ENCODE measurements at places on chromosomes 16 and 17.

DNA sequence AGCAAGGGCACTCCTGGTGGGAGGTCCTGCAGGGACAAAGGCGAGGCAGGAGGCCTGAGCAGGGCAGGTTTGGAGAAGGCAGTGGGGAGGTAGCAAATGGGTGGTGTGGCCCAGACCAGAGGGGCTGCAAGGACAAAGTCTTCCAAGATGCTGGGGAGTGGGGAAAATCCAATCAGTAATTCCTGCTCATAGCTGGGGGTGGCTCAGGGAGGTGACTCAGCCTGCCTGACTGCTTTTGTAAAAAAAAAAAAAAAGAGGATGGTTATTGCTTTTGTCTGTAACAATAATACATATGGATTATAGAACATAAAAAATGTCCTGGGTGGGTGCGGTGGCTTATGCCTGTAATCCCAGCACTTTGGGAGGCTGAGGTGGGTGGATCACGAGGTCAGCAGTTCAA lies 5.2 kb downstream of the IL34 start:
- DNase-seq = no peak

DNA sequence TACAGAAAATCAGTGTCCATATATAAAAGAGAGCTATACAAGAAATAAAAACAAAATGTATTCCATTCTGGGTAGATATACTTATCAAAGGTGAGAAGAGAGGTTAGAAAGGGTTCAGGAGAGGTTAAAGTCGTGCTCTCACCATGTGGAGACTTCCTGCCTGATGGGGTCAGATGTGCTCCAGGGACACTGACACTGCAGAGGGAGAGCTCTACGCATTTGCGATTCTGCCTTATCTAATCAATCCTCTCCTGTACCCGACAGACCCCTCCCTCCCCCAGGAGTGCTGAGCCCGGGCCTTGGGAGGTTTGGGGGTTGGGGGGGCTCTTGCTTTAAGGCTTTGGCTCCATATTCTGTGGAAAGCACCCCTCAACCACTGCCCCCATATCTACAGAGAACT lies 16.6 kb upstream of the SLC5A11 start:
- DNase-seq = no peak

- DNase-seq = no peak
These were observed 7.7 kb upstream of the TMEM92 start for GRCh38 chr17:50266384-50267073.

DNA sequence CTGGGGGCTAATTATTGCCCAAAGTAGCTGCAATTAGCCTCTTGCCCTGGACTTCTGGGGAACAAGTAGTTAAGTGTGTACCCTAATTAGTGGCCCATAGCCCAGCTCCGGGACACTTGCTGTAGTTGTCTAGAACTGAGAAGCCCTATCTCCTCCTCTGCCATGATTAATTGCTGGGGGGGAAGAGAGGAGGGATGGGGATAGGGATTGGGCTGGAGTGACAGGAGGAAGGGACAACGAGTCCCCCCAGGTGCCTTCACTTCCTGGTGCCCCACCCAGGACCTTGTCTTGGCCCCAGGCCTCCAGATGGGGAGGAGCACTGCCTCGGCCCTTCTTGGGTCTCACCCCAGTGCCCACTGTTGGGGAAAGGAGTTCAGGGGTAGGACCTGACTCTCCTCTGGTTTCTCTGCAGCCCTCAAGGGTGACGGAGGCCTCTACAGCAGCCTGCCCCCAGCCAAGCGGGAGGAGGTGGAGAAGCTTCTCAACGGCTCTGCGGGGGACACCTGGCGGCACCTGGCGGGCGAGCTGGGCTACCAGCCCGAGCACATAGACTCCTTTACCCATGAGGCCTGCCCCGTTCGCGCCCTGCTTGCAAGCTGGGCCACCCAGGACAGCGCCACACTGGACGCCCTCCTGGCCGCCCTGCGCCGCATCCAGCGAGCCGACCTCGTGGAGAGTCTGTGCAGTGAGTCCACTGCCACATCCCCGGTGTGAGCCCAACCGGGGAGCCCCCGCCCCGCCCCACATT lies 17.4 kb downstream of the NGFR start:
- DNase-seq = no peak

GRCh38 chr16:72064361-72064894 lies 1.4 kb downstream of the HPR start:
- DNase-seq = no peak

GRCh38 chr17:50015146-50015545 lies 20.1 kb upstream of the DLX3 start:
- no peak for DNase-seq

GRCh38 chr17:82052638-82053059 lies 951 bp downstream of the GPS1 start:
- no peak for DNase-seq

GRCh38 chr17:50328363-50329325 lies 17.3 kb upstream of the XYLT2 start:
- no peak for DNase-seq

DNA sequence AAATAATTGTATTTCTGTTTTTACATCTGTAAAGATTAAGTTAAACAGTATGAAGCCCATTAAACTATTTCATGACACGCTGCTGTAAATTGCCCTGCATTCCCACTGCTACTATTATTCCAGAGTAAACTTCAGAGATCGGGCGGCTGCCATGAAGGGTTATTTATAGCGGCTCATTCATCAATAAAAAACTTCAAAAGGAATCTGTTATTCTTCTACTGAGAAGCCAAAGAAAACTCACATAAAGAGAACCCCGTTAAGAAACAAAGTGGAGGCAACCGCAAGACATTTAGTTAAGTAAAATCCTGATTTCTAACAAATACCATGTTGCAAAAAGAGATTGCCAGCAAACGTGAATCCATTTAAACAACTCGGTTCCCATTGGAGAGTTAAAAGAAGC lies 16.4 kb downstream of the FOXL1 start:
- no peak for DNase-seq

DNA sequence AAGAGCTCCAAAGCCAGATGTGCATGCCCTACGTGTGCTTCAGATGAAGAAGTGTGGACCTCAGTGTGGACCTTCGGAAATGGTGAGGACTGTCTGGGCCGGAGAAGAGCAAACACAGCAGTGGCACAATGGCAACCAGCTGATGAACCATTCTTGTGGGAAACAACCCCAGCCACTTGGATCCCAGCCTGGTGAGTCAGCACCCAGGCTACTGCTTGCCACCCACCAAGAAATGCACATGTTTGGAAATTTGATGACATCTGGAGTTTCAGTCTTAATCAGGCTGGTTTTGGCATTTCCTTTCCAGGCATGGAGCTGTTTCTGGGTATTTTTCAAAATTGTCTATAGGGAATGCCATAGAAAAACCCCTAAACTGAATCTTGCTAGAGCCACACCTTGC lies 42.7 kb downstream of the DYNLRB2 start:
- DNase-seq = peak; percentile 12

GRCh38 chr17:37605813-37606505 lies 3.3 kb downstream of the SYNRG start:
- no peak for DNase-seq

DNA sequence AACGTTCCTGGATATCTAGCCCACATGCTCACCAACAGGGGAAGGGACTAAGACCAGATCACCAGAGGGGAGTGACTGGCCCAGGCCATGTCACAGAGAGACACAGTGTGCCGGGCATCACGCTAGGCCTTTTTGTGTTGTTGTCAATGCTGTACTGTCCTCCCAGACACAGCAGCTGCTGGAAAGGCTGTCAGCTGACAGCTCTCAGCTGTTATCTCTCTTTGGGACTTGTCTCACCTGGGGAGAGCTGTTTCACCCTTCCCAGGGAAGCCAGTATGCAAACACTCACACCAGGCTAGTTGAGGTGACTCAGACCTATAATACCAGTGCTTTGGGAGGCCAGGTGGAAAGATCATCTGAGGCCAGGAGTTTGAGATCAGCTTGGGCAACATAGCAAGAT lies 19.4 kb downstream of the UNC45B start:
- DNase-seq = no peak

GRCh38 chr16:81447383-81448101 lies 2.9 kb downstream of the CMIP start:
- DNase-seq = no peak

DNA sequence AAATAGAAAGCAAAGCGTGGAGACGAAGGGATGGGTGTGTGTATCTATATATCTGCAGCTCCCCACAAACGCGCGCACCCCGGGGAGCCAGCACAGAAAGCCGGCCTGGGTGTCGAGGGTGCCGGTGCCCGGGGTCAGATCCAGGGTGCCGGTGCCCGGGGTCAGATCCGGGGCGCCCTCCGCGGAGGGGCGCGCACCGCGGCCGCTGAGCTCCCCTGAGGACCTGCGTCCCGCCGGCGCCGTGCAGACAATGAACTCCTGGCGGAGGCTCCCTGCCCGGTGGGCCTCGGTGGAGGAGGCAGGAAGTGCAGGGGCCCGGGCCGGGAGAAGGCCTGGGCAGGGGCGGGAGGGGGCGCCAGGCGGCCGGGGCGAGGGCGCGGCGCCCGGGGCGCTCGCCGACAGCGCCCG lies 1.1 kb downstream of the ZNF423 start:
- DNase-seq = no peak

DNA sequence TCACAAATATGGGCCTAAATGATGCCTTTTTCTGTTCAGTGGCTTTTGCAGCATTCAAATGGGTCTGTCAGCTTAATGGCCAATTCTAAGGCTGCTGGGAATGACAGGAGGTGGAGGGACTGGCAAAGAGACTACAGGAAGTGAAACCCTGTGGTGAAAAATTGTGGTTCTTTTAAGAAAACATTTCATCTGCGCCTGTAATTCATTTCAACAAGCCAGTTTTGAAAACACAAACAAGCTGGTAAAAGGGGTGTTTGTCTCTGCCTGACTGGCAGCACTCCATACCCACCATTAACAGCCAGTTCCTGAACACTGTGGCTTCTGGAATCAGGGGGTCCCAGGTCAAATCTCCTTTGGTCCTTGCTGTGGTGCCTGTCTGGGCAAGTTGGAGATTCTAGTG lies 3.6 kb upstream of the KDM8 start:
- no peak for DNase-seq

- DNase-seq = no peak
These were observed 49.4 kb upstream of the GSG1L start for GRCh38 chr16:28112908-28113307.

- no peak for DNase-seq
These were observed 1.1 kb downstream of the CREBBP start for GRCh38 chr16:3879258-3879886.

- no peak for DNase-seq
These were observed 9.5 kb upstream of the GALK1 start for GRCh38 chr17:75774471-75774990.

DNA sequence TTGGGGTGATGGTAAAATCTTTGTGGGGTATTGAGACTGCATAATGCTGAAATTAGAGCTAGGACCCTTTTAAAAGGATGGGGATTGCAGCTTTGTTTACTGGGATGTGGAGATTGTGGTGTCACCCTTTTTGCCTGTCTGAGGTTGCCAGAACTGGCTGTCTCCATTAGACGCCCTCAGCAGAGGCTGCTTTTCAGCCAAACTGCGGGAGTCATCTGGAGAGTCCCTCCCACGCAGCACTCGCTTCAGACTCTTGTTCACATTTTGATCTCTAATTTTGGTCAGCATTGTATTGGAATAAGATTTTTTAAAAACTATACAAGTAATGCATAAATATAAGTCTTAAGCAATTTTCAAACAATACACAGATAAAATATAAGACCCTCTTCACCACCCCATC lies 27.9 kb upstream of the JPT2 start:
- DNase-seq = no peak

DNA sequence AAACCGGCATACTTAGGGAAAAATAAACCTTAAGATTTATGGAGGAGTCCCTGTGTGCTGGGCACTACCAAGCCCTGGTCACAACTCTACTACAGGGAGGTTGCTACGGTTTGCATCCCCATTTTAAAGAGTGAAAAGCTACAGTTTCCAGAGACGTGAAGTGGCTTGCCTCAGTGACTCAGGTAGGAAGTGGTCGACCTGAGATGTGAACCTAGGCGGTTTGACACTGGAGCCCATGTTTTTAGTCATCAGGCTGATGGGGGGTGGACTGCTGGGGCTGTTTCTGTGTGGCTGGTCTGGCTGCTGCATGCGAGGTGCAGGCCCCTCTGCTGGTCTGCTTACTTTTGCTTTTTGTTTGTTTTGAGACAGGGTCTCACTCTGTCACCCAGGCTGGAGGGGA lies 6.6 kb downstream of the COX6A2 start:
- no peak for DNase-seq

- peak; percentile 30 for DNase-seq
These were observed 20.8 kb downstream of the GGA3 start for GRCh38 chr17:75240394-75241142.

- DNase-seq = no peak
These were observed 20.3 kb downstream of the MSI2 start for GRCh38 chr17:57276621-57277020.

Data from stimulated activated CD4-positive, alpha-beta T cell treated with anti-CD3 and anti-CD28 coated beads, Interleukin-15, amount 100 ng/mL, for 1 hour (primary cell).